ENCODE measurements at places on chromosomes 11 and 22. TPM values are rescaled to one million over a fixed set of nuclear protein-coding genes. Genes with fewer than 3 reads are reported as not detected.

- DNase-seq, result no peak
These were observed 55.2 kb downstream of the FLRT1 start for GRCh38 chr11:64090806-64091516.

DNA sequence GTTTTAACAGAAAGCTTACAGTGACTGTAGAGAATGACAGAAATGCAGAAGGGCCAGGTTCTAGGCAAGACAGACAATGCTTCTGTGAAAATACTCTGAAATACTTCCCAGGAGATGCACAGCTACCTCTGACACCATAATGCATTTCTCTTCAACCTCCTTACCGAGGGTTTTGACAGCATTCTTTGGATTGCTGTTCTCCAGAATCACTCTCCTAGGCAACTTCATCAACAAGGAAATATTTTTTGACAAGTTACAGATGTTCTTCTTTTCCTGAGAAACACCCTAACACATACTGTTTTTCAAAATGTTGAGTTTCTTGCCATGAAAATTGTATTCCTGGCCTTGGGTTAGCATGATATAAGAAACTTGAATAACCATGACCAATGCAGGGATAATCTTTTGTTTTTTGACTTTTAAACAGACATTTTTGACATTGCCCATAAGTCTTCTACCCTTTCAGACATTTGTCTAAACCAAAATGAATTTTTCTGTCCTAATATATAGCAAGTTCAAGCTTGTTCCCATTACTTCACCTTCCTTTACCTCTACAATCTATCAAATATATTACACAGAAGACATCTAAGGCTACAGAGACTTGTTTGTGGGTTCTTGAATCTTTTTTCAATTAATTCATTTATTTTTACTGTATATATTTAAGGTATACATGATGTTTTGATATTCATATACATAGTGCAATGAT is 108.1 kb downstream of the CCDC34 start:
- DNase-seq, result no peak

DNA sequence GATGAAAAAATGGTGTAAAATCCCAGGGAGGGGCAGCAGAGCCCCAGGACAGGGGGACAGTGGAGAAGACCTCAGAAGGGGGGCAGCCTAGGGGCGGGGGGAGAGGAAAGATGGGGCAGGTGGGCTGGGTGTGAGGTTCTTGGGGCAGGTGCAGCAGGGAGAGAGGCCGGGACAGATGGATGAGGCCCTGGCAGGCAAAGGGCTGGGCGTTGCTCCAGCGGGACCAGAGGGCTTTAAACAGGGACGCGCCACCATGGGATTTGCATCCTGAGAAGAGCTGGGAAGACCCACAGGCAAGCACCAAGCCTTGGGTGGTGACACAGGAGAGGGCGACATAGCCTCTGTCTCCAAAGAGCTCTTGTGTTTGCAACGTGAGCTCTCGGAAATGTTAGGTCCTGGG is 1342.8 kb downstream of the TBC1D22A start:
- DNase-seq, result no peak

GRCh38 chr11:21710809-21711208 is 482.1 kb upstream of the ANO5 start:
- DNase-seq, result no peak

GRCh38 chr11:134139873-134140331 is 71.0 kb downstream of the JAM3 start:
- peak; percentile 53 for DNase-seq

- no peak for DNase-seq
These were observed 265.2 kb downstream of the KCNA4 start for GRCh38 chr11:29751618-29752017.

- DNase-seq, result no peak
These were observed 62.2 kb upstream of the SOX6 start for GRCh38 chr11:16418428-16419097.

DNA sequence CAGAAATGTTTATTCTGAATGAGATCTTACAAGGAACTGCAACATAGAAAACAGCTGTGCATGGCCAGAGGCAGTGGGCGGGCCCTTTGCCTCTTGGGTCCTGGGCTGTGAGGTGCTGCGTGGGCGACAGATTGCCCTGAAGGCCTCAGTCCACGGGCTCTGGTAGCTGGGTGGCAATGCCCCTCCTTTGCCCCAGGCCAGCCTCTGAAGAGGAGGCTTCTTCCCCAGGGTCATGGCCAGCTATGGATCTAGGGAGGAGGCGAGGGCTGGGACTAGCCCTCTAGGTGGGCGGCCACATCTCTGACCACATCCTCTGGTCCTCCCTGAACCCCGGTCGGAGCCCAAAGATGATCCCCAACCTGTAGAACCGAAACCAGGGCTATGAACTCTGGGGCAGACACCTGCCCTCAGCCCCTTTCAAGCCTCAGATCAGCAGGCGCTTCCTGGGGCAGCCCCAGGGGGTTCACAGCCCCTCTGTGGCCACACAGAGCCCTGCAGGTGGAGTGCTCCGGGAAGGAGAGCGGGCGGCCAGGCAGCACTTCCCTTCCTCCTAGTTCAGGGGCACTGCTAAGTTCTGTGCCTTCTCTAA is 6.6 kb upstream of the CDC42BPG start:
- DNase-seq, result no peak

GRCh38 chr11:60184824-60185511 is 2.1 kb upstream of the MS4A6A start:
- DNase-seq, result no peak

- no peak for DNase-seq
These were observed 612 bp downstream of the ASPHD2 start for GRCh38 chr22:26429458-26430286.

DNA sequence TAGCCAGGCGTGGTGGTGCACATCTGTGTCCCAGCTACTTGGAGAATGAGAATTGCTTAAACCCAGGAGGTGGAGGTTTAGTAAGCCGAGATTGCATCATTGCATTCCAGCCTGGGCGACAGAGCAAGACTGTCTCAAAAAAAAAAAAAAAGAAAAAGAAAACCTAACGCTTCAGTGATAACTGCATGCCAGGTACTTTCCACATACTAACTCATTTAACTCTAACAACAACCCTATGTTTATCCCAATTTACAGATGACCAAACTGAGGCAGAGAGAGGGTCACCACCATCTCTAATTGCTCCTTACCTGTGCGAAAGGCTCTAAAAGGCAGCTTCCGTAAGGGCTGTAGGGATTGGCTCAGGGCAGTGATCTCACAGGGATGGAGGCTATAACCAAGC is 11.6 kb downstream of the PISD start:
- no peak for DNase-seq

DNA sequence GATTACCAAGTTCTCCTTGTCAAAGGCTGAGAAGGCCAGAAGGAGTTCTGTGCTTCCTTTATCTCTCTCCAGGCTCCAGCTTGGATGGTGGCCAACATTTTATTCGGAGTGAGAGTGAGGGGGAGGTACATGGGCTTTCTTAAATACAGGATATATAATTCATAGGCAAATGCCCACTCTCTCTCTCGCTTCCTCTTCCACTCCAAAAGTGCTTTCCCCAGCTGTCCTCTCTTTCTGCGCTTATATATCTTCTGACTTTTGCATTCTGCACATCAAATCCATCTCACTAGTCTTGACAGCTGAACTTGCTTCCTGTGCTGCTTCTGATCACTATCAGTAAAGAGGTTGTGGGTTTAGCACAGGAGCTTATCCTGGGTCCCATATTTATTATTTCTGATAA is 125.4 kb upstream of the ARHGAP20 start:
- no peak for DNase-seq

DNA sequence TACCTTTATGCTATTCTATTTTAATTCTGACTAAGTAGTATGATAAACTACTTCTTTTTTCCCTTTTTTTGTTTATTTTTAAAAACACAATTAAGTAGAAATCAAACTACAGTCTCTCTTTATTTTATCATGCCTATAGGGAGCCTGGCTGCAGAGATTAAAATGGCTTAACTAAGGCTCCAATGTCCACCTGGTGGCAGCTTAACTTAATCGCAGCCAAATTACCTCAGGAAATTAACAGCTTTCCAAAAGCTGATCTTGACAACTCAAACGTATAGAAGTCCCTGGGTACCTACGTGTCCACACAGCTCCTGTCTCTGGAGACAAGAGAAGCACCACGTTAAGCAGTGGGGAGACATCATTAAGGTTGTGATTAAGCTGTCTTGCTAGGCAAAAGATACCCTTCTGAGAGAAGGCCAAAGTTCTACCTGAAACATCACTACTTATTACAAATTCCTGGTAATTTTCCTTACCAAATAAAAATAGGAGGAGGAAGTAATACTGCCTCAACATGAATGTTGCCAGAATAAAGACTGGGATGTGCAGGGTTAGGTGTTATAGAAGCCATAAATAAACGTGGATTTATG is 63.2 kb upstream of the SNX19 start:
- no peak for DNase-seq

Gene NCF4
- not detected for total RNA-seq

Gene TRPM5
- not detected for total RNA-seq

Gene TMEM138
- 41.9 TPM for total RNA-seq

Gene SEC14L6
- not detected for total RNA-seq

Gene A4GALT
- 3.4 TPM for total RNA-seq

Gene PRDX5
- total RNA-seq, result 344 TPM

All from A172 (cell line).